Right lobe of liver (tissue), 6 donors: ENCODE measurements at places on chromosomes 5 and 9.

- no peaks in the 10 kb centered on the region for H3K27me3 ChIP-seq
- no peak for DNase-seq
- H3K36me3 ChIP-seq: no peaks in the 10 kb centered on the region
- H3K4me1 ChIP-seq: peaks cover 11% of the 10 kb centered on the region
- H3K27ac ChIP-seq: peak overlapping the region; percentile 79
Measured at GRCh38 chr5:42842921-42843641, 31.4 kb upstream of the SELENOP start.

DNA sequence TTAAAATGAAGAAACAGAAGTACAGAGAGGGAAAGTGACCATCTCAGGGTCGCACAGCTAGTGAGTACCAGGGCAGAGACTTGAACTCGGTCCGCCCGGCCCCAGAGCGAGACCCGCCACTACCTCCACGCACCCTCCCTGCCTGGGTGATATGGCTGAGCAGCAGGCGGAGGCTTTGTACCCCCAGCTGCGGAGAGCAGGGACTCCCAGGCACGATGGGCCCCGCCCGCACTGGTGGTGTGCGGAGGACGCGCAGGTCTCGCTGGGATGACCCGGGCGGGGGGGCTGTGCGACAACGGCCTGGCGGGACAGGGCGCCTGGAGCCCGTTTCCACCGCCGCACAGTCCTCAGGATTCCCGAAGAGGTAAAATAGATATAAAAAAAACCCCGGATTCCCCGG is 64.7 kb upstream of the LARP1 start:
- H3K4me1 ChIP-seq: no peaks in the 10 kb centered on the region
- no peak for DNase-seq
- H3K4me3 ChIP-seq: no peak overlapping the region
- H3K27ac ChIP-seq: no peak overlapping the region
- H3K27me3 ChIP-seq: no peaks in the 10 kb centered on the region

DNA sequence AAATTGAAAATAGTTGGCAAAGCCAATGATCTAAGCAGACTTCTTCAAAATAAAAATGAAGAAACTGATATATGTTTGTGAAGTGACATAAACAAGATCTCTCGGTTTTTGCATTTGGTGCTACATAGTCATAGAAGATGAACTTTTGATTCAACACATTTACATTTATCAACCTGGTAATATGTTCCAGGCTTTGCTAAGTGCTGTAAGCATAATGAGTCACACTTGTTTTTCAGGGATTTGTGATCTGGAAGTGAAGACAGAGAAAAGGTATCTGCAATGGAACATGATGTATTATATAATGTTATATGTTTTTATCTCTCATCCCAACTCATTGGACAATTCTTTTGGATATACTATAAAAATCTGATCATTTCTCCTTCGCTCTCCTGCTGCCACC is 801.4 kb downstream of the BRINP1 start:
- no peaks in the 10 kb centered on the region for H3K27me3 ChIP-seq
- H3K27ac ChIP-seq: no peak overlapping the region
- DNase-seq: no peak
- H3K36me3 ChIP-seq: no peaks in the 10 kb centered on the region
- no peaks in the 10 kb centered on the region for H3K4me1 ChIP-seq
- H3K4me3 ChIP-seq: no peak overlapping the region

- H3K27ac ChIP-seq: no peak overlapping the region
- no peaks in the 10 kb centered on the region for H3K36me3 ChIP-seq
- H3K27me3 ChIP-seq: no peaks in the 10 kb centered on the region
- no peak overlapping the region for H3K4me3 ChIP-seq
- no peaks in the 10 kb centered on the region for H3K4me1 ChIP-seq
Measured at GRCh38 chr9:102355982-102356381, 617.5 kb upstream of the GRIN3A start.

DNA sequence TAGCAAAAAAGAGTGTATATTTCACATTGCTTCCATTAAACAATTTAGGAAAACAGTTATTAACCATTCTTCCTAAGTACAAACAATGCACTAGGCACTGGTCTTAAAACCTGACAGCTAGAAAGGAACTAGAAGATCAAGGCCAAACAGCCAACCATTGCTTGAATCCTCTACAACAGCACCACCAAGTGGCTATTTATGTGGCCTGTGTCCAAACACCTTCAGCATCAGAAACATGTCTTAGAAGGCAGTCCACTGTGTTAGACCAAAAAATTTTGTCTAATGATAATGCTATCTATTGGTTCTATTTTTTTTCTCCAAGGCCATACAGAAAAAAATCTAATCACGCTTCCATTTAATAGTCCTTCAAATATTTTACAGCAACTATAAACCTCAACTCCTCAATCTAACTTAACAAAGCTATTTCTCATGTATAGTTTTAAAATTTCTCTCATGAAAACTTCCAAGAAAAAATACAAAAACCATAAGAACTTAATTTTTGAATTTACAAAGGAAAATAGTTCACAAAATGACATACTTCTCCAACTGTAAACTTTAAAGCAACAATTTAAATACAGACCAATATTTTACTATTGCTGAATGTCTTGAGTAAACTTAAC is 36.1 kb downstream of the CAAP1 start:
- H3K27ac ChIP-seq: no peak overlapping the region
- no peak overlapping the region for H3K4me3 ChIP-seq
- no peak for DNase-seq
- no peaks in the 10 kb centered on the region for H3K4me1 ChIP-seq
- no peaks in the 10 kb centered on the region for H3K36me3 ChIP-seq

GRCh38 chr9:136292591-136293448 is 11.1 kb downstream of the CCDC187 start:
- no peak overlapping the region for H3K4me3 ChIP-seq
- H3K27me3 ChIP-seq: no peaks in the 10 kb centered on the region
- H3K4me1 ChIP-seq: peaks cover 4% of the 10 kb centered on the region
- no peak overlapping the region for H3K27ac ChIP-seq

- no peak for DNase-seq
- H3K36me3 ChIP-seq: no peaks in the 10 kb centered on the region
- H3K4me3 ChIP-seq: no peak overlapping the region
- H3K27me3 ChIP-seq: no peaks in the 10 kb centered on the region
Measured at GRCh38 chr5:103541569-103541968, 21.0 kb downstream of the NUDT12 start.

DNA sequence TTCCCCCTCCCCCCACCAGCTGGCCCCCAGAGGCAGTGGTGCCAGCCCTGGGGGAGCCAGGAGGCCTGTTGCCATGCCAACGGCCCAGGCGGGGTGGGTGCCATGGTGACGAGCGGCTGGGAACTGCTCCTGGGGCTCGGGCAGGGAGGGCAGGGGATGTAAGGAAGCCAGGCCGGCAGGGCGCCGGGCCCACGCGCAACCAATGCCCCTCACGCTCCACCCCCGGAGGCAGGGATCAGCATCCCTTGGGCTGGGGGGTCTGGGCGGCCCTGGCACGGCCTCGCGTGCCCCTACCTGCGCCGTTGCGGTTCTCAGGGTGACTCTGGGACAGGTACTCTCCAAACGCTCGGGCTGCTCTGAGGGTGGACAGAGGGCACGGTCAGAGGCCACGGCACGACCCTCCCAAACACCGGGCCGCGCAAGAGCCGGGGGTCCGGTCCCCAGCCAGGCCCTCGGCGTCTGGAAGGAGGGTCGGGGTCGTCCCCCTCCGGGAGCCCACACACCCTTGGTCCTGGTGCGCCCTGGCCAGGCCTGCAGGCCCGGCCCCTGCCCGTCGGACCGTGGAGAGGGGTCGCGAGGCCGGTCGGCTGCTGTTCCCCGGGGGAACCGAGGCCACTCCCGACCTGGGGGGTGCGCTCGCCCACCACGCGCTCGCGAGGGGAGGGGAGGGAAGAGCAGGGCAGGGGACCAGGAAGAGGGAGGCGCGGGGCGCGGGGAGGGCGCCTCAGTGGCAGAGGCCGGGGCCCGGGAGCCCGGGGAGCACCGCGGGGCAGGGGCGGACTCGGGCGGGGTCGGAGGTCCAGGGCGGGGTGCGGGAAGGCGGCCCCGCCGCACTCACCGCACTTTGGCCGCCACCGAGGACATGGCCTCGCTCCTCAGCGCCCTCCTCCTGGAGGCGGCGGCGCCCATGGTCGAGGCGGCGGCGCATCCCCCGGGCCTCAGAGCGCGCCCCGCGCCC is 661 bp downstream of the NSMF start:
- H3K36me3 ChIP-seq: no peaks in the 10 kb centered on the region
- no peaks in the 10 kb centered on the region for H3K27me3 ChIP-seq
- H3K27ac ChIP-seq: peak overlapping the region; percentile 61
- peak; percentile 55 for DNase-seq
- H3K4me3 ChIP-seq: peak overlapping the region; percentile 65
- H3K4me1 ChIP-seq: peaks cover 6% of the 10 kb centered on the region

- H3K27me3 ChIP-seq: no peaks in the 10 kb centered on the region
- no peak for DNase-seq
- no peak overlapping the region for H3K4me3 ChIP-seq
- H3K27ac ChIP-seq: no peak overlapping the region
Measured at GRCh38 chr5:56316299-56316994, 83.3 kb upstream of the ANKRD55 start.

DNA sequence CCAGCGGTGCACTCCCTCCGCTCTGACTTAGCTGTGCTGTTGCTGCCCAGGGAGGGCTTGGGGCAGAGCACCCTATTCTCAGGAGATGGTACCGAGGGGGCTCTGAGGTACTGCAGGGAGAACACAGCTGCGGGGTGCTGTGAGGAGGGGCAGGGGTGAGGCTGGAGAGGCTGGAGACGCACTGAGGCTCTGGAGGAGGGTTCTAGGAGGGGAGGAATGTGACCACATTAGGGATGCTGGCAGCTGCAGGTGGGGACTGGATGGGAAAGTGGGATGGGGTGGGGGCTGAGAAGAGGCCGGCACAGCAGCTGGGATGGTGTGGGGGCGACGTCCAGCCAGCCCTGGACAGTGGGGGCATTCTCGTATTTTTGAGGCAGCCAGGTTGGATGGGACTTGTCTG is 20.9 kb downstream of the NCS1 start:
- no peak overlapping the region for H3K27ac ChIP-seq
- H3K4me1 ChIP-seq: no peaks in the 10 kb centered on the region
- H3K36me3 ChIP-seq: no peaks in the 10 kb centered on the region
- DNase-seq: no peak

DNA sequence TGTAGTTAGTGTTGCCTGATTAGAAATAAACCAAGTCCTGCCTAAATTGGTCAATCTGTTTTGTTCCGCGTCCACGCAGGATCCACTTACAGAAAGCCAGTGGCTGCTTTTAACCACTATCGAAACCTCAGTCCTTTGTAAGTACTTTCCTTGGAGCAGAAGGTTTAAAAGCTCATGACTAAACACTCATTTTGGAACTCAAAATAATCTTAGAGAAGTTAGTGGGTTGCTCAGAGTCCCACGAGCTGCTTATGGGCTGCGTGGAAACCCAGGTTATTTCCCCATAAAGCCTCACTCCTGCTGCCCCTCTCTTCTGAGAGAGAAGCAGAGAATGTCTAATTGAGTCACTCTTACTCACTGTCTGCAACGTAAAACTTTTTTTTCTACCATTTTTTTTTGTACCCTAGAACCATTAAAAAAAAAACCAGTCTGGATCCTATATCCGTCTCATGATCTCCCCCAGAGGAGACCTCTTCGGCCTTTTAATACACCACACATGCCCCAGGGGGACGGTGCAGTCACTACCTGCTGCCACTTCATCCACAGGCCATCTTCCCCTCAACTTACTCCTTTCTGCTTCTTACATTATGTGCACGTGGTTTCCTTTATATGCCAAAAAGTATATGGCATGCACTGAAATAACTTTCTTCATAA is 7.6 kb downstream of the BASP1 start:
- H3K27me3 ChIP-seq: no peaks in the 10 kb centered on the region
- no peak for DNase-seq
- no peak overlapping the region for H3K27ac ChIP-seq
- H3K4me3 ChIP-seq: no peak overlapping the region

GRCh38 chr9:126157826-126158587 is 168.6 kb upstream of the MVB12B start:
- H3K27ac ChIP-seq: no peak overlapping the region
- H3K4me1 ChIP-seq: no peaks in the 10 kb centered on the region
- peak; percentile 18 for DNase-seq

- peaks cover 8% of the 10 kb centered on the region for H3K36me3 ChIP-seq
- peaks cover 44% of the 10 kb centered on the region for H3K4me1 ChIP-seq
- no peaks in the 10 kb centered on the region for H3K27me3 ChIP-seq
- peak; percentile 14 for DNase-seq
- peak overlapping the region; percentile 45 for H3K27ac ChIP-seq
- no peak overlapping the region for H3K4me3 ChIP-seq
Measured at GRCh38 chr5:32230356-32231099, 56.4 kb upstream of the GOLPH3 start.

DNA sequence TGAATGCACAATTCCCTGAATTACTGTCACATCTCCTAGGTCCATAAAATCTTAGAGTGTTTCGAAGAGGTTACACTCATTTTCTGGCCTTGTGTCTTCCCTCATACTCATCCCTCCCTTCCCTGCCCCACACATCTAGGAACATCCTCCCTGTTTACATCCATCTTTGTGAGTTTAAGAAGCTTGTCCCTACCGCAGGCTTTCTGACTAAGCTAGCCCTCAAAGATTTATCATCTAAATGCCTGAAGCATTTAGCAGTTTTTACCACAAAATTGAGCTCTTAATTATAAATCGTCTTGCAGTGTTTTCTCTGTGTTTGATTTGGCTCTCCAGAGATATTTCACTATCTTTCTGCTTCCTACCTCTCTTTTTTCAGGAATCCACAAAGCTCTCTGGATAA is 374.8 kb downstream of the KIAA0825 start:
- no peaks in the 10 kb centered on the region for H3K27me3 ChIP-seq
- H3K4me3 ChIP-seq: no peak overlapping the region
- no peak overlapping the region for H3K27ac ChIP-seq
- no peak for DNase-seq
- no peaks in the 10 kb centered on the region for H3K36me3 ChIP-seq
- H3K4me1 ChIP-seq: no peaks in the 10 kb centered on the region

- no peak overlapping the region for H3K4me3 ChIP-seq
- no peaks in the 10 kb centered on the region for H3K4me1 ChIP-seq
- H3K27ac ChIP-seq: no peak overlapping the region
Measured at GRCh38 chr9:99660191-99660636, 161.5 kb upstream of the NR4A3 start.

DNA sequence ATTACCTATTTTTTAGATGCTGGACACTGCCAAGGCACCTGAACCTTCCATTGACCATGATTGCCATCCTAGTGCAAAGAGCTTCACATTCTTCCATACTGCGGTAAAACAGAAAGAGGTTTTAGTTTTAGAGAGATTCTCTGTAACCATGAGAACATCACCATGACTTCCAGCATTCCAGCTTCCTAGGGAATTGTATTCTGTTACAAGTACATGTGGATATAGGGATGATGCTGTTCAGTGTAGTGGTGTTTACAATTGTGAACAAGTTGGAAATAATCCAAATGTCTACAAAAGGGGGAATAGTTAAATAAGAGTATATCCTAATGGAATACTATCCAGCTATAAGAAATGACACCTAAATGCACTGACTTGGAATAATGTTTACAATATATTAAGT is 22.4 kb downstream of the NIPSNAP3B start:
- H3K27ac ChIP-seq: no peak overlapping the region
- no peaks in the 10 kb centered on the region for H3K4me1 ChIP-seq
- no peaks in the 10 kb centered on the region for H3K27me3 ChIP-seq
- no peak overlapping the region for H3K4me3 ChIP-seq
- no peak for DNase-seq
